ENCODE measurements at places on chromosomes 12 and 14.

GRCh38 chr12:25771041-25771440, 187.4 kb upstream of the RASSF8 start:
- no peak for DNase-seq

GRCh38 chr14:93969082-93969828, 7.1 kb downstream of the ASB2 start:
- no peak for DNase-seq

DNA sequence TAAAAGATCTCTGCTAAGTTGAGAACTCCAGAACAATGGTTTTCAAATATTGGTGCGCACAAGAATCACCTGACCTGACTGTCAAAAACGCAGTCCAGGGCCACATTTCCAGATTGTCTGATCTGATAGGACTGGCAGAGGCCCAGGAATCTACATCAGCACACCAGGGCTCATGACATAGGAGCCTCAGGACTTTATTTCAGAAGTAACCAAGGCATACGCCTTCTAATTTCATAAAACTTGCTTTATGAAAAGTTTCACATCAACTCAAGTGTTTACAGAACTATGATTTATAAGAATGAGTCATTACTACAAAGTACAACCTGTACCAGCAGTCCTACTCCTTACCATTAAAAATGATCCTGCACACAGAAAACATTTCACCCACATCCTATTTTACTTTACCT, 47.7 kb upstream of the PTPRO start:
- no peak for DNase-seq

DNA sequence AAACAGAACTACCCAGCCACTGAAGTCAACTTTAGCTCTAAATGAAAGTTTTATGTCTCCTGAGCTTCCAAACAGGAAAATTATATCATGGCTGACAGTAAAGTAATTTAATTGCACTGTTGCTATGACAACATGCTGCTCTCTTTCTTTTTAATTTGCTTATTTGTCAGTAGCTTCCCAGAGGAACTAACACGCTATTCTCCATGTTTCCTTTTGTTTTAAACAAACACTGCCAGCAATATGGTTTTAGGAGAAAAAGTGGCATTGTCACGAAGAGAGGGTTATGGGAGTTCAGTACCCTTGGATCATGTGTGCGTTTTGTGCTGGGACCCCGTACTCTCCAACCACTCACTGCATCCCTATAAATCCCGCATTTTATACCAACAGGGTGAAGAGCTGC, 1.9 kb downstream of the FOXN3 start:
- DNase-seq = no peak

- DNase-seq = no peak
These were observed 3.1 kb downstream of the DIO3 start for GRCh38 chr14:101564444-101564776.

DNA sequence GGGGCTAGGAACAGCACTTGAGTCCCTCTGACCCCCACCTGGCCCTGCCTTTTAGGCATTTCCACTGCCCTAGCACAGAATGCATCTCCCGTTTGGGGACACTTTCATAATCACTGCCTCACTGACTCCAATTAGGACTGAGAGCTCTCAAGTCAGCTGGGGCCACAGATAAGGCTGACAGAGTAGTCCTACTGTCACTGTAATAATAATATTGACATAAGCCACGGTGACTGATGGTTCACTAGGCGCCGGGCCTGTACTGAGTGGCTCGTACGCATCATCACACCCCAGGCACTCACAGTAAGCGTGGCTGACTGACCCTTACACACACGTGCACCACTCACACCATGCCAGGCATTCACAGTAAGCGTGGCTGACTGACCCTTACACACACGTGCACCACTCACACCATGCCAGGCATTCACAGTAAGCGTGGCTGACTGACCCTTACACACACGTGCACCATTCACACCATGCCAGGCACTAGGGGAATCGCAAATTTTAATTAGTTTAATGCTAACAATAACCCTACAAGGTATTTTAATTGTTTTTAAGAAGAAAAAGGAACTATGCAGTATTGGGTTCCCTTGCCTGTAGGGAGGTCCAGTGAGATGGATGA, 87.7 kb downstream of the CHGA start:
- DNase-seq = no peak

DNA sequence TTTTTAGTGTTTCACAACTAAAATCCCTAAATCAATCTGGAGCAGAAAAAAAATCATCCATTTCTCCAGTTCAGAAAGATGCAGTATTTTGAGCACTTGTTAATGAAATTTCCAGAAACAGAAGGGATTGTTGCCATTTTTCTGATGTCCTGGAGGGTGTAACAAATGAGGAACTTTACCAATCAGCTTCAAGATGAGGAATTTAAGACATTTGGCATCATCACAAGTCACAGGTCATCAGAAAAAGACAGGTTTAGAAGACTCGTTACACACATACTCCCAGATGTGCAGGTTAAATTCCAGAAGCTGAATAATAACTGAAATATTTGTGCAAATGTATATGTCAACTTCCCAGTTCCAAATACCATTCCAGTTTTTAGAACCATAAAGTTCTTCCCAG, 482 bp upstream of the PSMC1 start:
- no peak for DNase-seq

GRCh38 chr14:30799933-30800332, 74.4 kb upstream of the COCH start:
- no peak for DNase-seq

GRCh38 chr14:81051547-81051946, 96.1 kb downstream of the TSHR start:
- DNase-seq = no peak

DNA sequence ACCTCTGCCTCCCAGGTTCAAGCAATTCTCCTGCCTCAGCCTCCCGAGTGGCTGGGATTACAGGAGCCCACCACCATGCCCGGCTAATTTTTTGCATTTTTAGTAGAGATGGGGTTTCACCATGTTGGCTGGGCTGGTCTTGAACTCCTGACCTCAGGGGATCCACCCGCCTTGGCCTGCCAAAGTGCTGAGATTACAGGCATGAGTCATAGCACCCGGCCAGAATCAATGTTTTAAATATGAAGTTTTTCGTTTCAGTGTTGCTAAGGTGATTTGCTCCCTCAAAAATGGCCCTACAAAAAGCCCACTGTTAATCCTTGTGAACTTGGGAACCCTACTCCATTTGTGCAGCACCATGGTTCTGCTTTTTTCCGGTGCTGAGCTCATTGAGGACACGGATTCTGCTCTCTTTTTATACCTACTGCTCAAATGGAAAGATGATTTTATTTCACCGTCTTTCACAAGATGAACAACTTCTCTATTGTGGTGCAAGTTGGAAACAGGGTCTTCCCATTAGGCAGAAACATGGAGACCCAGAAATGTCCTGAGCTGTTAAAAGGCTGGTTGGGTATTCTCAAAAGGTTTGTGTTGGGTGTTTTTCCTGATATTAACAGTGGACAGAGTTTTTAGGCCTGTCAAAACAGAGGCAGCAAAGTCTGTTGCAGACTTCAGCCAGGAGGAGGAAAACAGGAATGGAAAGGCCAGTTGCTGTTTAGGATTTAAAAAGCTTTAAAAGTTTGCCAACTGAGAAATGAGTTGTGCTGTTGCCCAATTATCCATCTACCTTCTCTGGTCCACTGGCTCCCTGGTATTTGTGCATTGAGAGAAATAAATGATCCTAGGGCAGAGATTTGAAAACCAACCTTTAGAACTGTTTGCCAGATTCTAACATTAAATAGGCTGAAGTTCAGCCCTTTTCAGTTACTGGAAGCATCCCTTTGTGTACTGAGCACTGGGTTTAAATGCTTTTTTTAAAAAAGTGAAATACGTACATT, 85.8 kb downstream of the ATP23 start:
- DNase-seq = no peak

GRCh38 chr12:1908758-1909157, 9.7 kb downstream of the CACNA2D4 start:
- no peak for DNase-seq

- no peak for DNase-seq
These were observed 315.3 kb downstream of the DIO2 start for GRCh38 chr14:79896009-79896408.

GRCh38 chr12:130993759-130994670, 40.3 kb downstream of the ADGRD1 start:
- DNase-seq = no peak
